T-helper 9 cell (primary cell): ENCODE measurements at places on chromosomes 4 and X.

GRCh38 chr4:41661442-41662076, 87.0 kb downstream of the PHOX2B start:
- peak; percentile 4 for DNase-seq

GRCh38 chr4:72208421-72209075, 176.7 kb downstream of the NPFFR2 start:
- DNase-seq = no peak

- DNase-seq = no peak
These were observed 487.0 kb downstream of the PDHA2 start for GRCh38 chr4:96326846-96327245.

DNA sequence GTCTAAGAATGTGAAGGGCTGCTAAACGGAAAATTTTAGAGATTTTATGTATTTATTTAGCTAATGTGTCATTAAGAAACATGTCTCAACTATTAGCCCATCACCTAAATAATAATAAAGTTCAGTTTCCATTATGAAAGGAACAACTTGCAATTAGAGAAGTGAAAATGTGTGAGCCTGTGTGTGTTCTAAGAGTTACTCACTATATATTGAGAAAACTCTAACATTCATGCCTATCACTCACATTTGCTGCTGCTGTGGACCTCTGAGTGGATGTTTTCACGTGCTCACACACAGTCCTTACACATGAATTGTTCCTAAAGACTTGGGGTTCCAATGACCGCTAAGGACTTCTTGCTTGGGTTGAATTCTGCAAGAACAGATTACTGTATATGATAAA, 364.0 kb downstream of the TMA16 start:
- DNase-seq = no peak

DNA sequence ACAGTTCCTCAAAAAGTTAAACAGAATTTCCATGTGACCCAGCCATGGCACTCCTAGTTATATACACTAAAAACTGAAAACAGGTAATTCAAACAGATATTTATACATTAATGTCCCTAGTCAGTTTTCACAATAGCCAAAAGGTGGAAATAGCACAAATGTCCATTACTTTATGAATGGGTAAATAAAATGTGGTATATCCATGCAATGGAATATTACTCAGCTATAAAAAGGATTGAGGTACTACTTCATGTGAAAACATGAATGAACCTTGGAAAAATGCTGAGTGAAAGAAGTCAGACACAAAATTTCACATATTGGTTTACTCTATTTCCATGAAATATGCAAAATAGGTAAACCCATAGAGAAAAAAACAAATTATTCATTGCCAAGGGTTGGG, 351.8 kb upstream of the AMOT start:
- DNase-seq = no peak

GRCh38 chr4:172480471-172480870, 667.3 kb downstream of the GALNTL6 start:
- no peak for DNase-seq

DNA sequence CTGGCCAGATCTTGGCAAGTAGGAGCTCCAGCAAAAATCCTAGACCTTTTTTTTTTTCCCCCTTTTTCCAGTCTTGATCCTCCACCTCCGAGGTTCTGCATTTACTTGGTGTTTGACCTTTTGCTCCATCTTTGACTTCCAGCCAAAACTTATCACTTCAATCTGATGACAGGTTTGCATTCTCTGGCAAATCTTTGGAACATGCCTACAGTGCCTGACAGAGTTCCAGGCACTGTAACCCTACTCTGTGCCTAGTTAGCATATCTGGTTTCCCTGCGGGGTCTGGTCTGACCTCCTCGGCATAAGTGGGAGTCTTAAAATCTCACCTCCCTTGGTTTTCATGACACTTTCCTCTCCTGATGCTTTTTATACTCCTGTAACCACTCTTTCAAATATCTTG, 39.4 kb upstream of the NR3C2 start:
- DNase-seq = no peak

- no peak for DNase-seq
These were observed 16.1 kb downstream of the PGAM4 start for GRCh38 chrX:77953302-77953701.

- no peak for DNase-seq
These were observed 33.0 kb downstream of the TFDP3 start for GRCh38 chrX:133185119-133185518.

- no peak for DNase-seq
These were observed 317.2 kb downstream of the DHX15 start for GRCh38 chr4:24266951-24267722.

DNA sequence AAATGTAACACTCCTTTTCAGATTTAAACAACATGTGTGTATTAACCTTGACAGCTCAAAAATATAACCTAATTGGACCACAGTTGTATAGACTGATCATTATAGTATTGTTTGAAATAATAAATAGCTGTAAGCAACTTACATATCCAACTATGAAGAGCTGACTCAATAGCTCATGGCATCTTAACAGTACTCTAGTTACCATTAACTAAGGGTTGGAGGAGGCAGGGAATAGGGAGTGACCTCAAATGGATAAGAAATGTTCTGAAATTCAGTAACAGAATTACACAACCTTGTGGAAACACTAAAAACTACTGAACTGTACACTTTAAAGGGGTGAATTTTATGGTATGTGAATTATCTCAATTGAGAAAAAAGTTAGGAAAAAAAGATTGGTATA, 136.5 kb upstream of the CPEB2 start:
- DNase-seq = no peak
